ENCODE measurements at places on chromosomes 3 and 15.

DNA sequence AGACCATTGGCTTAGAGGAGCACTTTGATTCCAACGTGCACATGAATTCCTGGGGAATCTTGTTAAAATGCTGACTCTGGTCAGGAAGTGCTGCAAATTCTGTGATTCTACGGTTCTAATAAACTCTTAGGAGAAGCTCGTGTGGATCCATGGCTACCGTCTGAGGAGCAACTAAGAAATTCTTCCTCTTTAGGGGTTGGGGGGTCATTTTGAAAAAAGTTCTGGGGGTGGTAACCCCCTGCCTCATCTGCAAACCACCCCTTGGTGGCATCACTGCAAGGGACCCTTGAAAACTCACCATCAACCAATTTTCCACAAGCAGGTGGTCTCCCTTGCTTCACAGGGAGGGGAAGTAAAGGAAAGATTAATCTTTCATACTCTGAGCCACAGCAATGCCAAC, 52.2 kb upstream of the IGF1R start:
- no peak for DNase-seq

DNA sequence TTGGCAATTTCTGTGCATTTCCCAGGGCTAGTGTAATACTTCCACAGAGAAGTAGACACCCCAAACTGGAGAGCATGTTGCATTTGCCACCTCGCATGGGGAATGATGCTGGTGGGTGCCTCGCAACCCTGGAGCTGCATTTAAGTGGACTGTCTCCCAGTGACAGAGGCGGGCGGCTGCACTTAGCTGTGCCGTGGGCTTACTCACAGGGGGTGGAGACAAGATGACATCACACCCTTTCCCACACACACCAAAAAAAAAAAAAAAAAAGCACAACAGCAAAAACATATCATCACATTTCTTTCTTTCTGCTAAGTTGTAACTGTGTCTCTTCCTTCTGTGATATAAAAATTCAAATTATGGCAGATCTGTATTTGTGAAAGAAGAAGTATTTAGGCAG, at the start of gene ABI3BP:
Gene ABI3BP, minus strand, starts transcription at position 113 of the 400 bp plus-strand sequence. Its CDS starts 37 bp downstream, at position 76.
- DNase-seq, result peak; percentile 87

GRCh38 chr3:153967260-153967659, 153.9 kb upstream of the ARHGEF26 start:
- no peak for DNase-seq

DNA sequence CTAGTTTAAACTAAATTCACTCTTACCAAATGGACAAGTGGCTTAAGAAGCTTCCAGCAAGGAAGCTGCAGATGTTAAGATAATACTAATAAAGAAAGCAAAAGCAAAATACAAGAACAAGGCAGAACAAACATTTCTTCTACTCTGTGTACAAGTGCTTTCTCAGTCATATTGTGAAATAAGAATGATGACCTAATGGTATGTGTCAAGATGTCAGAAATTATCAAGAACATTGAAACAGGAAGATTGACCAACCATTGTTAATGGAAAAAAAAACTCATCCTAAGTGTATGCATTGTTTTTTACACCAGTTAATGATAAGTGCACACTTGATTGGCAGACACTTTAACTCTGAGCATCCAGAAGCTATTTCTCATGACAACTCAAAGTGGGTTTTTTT, 65.4 kb upstream of the P2RY1 start:
- no peak for DNase-seq

DNA sequence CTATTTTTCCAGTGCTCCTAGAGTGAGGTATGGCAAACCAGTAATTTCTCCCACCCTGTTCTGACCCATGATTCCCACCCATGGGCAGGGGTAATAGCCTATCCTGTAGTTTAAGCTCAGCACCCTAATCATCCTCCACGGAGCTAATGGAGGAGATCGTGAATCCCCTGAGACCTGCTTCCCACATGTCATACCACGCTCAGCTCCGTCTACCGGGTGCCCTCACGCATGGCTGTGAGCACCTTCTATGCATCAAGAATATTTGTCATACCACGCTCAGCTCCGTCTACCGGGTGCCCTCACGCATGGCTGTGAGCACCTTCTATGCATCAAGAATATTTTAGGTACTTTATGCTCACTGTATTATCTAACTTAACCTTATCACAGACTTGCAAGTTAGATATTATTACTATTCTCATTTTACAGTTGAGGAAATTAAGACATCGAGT, 104.7 kb upstream of the PFN2 start:
- no peak for DNase-seq

DNA sequence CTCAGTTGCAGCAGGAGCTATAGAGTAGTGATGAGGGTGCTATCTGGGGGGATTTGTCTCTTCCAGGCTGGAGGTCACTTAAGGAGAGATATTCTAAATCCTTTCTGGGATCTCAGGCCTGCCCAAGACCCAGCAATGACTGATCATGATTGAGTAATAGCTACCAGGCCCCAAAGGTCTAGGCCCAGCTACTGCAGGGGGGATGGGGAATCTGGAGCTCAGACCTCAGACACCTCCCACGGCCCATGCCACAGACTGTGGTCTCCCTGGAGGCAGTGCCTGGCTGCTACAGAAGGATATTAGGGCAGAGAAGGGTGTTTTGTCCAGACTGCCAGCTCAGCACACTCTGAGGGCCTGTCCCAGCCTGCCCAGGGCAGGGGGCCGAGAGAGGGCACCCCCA, 6.9 kb downstream of the SLC38A3 start:
- DNase-seq, result peak; percentile 83

GRCh38 chr3:117962750-117963149, 1071.9 kb downstream of the IGSF11 start:
- peak; percentile 7 for DNase-seq

Measured in GM03348 (cell line).